Cortex of kidney (tissue), 1 donor: ENCODE measurements at places on chromosomes 5 and 9.

DNA sequence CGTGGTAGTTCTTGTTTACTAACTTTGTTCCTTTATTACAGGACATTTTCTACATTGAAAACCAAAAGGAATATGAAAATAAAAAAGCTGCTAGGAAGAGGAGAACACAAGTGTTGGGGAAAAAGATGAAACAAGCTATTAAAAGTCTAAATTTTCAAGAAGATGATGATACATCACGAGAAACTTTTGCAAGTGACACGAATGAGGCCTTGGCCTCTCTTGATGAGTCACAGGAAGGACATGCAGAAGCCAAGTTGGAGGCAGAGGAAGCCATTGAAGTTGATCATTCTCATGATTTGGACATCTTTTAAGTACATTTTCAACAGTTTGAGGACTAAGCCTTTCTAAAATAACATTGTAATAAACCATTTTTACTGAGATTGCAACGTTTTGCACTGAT is 23.8 kb downstream of the PHAX start:
- DNase-seq = no peak

GRCh38 chr9:21933865-21934264 is 60.3 kb downstream of the CDKN2A start:
- no peak for DNase-seq

GRCh38 chr5:154850255-154851062 is at the start of gene FAXDC2:
TSS of gene FAXDC2 (minus strand) at chr5:154850603. CDS start at chr5:154838178, 12,425 bp downstream.
- no peak for DNase-seq

GRCh38 chr5:173917788-173918786 is 29.9 kb downstream of the CPEB4 start:
- no peak for DNase-seq

DNA sequence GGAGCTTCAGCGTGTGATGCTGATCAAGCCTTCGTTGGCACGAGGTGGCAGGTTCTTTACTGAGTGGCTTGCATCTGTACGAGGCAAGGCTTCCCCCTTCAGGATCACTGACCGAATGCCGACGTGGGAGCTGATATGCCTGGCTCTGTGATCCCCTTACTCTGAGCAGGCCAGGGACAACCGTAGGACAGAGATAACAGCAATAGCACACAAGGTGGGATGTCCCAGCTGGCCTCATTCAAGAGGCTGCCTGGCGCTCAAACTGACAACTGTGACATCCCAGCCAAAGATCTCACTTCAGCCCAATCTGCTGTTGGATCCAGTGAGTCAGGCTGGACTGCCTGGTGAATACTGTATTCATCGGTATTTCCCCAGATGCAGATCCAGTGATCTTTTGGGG is 199.4 kb upstream of the PANK3 start:
- DNase-seq = no peak

DNA sequence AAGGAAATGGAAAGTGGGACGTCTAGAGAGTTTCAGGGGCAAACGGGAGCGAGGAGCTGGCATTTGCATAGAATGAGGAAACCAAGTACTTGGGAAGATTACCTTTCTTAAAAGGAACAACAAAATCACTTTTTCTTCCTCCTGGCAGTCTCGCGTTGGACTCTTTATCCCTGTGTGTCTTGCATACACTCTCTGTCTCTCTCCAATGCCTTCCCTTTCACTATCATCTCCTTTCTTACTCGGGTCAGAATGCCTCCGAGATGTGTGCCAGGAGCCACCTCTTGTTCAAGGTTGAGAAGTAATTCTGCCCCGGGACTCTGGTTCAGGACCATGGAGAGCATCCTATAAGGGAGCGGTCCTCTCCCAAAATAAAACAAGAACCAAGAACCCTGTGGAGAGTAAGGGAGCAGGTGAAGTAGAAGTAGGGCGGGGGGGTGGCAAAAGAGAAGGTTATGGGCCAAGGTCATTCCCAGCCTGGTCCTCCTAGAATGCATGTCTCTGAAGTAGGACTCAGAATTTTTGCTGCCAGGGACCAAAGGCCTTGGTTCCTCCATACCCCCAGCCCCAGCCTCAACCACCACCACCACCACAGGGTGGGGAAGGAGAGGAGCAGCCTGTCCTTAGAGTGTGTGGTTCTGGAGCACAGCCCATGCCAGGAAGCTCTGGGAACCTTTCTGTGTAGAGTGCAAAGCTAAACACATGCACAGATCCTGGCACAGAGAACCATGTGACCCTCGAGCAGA is 72.1 kb upstream of the ARAP3 start:
- DNase-seq = no peak

GRCh38 chr9:79939819-79940218 is 368.1 kb downstream of the TLE4 start:
- DNase-seq = no peak

GRCh38 chr9:36323926-36324325 is 65.7 kb upstream of the GNE start:
- no peak for DNase-seq

- DNase-seq = no peak
These were observed 188.0 kb upstream of the KLF9 start for GRCh38 chr9:70602321-70603019.

- no peak for DNase-seq
These were observed 6.3 kb downstream of the TYRP1 start for GRCh38 chr9:12699529-12699928.

DNA sequence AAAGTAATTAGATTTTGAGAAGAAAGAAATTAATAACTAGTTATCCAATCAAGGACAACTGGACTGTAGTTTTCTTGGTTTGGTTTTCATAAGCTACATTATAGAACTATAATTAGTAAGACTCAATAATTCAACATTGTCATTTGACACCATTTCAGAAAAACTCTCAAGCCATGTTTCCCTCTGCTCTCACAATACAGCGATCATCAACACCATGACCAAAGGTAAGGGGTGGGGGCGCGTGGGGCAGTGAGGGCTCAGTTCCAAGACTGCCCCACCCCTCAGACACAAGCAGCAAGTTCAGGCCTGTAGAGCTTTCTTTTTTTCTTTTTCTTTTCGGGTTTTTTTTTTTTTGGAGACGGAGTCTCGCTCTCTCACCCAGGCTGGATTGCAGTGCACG is 6.4 kb downstream of the CMBL start:
- DNase-seq = no peak

DNA sequence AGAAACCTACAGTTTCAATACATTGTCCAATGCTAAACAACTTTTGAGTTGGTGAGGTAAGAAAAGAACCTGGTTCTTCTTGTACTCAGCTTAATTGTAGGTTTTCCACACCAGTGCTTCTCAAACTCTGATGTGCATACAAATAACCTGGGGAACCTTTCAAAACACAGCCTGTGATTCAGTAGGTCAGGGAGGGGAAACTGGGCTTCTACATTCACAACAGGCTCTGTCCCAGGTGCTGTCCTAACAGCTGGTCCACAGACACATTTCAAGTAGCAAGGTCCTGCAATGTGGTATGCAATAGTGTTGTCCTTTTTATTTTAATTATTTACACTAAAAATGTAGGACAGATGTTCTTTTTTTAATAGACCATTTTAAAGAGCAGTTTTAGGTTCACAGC is 47.4 kb upstream of the SNCAIP start:
- no peak for DNase-seq

- no peak for DNase-seq
These were observed 59.5 kb downstream of the CDC42SE2 start for GRCh38 chr5:131323378-131323777.

DNA sequence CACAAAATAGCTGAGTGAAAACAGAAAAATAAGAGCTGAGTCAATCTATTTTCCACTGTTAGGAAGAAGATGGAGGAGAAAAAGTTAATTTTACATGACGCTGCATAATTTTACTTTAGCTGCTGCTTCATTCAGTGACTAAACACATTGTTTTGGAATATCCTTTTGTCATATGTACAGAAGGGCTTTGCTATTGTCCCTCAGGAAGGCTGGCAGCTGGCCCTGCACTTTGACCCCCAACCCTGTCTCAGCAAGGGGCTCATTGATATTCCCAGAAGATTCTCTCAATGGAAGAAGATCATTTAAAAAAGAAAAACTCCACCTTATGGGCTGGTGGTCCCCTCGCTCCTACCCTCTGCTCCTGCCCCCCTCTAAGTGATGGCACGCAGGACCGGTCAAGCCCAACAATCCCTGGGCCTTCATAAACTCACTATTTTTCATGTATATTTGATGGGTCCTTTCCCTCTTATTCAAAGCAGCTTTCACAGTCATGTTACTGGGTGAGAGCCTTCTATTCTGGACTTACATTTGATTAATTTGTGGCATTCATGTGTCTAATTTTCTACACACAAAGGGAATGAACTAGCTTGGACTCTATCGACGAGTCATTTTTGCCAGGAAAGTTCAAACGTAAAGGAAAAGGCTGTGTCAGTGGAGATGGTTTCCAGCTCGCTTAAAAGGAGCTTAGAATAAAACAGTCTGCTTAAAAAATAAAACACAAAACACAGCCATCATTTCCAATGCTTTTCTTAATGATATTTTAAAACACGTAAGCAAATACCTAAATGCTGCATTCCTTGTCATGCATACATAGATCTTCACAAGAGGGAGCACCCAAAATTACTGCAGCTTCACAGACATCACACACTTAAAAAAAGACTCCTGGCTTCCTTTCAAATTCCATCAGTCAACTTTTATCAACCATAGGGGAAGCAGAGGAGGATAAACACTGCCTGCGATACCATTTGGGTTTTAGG is 104.7 kb downstream of the EFNA5 start:
- DNase-seq = no peak

DNA sequence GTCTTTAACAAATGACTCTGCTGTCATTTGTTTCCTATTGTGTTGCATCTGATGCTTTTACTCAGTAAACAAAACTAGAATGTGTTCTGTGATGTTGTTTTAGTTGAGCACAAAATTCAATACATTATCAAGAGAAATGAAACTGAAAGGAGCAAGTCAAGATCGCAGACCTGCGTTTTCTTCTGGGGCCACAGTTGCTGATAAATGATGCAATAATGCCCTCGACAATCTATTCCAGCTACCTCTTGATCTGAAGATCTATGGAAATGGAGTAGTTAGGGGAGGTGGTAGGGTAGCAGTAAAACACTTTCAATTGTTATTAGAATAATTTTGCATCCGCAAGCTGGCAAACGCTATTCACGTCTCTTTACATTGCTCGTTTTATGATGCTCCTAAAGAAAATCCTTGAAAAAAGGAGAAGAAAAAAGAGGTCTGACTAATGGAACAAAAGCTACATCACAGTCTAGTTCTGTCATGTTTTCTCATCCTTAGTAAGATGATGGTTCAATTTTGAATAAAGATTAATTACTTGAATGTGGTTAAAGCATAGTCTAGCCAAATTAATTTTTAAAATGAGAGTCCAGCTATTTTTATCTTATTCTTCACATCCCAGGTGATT is 1.6 kb downstream of the ZNF366 start:
- DNase-seq = no peak

DNA sequence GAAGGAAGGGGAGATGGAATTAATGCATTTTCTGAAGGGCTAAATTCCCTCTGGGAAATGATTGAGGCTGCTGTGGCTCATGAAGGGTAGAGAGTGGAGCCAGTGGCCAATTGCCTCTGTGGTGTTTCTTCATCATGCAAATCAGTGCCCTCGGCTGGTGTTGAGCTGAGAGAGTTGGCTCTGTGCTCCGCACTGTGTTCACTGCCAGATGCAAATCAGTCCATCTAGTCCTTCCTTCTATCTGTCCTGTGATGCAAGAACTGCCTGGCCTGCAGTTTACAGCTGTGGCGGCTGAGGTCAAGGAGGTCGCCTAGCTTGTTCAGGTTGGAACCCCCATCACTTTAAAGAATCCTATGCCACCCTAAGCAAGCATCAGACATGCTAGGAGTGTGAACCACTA is 6.0 kb downstream of the TMEM171 start:
- no peak for DNase-seq

- DNase-seq = no peak
These were observed 726 bp upstream of the PSMB7 start for GRCh38 chr9:124415852-124416484.

GRCh38 chr9:127353882-127354281 is 43.1 kb upstream of the SLC2A8 start:
- DNase-seq = no peak

DNA sequence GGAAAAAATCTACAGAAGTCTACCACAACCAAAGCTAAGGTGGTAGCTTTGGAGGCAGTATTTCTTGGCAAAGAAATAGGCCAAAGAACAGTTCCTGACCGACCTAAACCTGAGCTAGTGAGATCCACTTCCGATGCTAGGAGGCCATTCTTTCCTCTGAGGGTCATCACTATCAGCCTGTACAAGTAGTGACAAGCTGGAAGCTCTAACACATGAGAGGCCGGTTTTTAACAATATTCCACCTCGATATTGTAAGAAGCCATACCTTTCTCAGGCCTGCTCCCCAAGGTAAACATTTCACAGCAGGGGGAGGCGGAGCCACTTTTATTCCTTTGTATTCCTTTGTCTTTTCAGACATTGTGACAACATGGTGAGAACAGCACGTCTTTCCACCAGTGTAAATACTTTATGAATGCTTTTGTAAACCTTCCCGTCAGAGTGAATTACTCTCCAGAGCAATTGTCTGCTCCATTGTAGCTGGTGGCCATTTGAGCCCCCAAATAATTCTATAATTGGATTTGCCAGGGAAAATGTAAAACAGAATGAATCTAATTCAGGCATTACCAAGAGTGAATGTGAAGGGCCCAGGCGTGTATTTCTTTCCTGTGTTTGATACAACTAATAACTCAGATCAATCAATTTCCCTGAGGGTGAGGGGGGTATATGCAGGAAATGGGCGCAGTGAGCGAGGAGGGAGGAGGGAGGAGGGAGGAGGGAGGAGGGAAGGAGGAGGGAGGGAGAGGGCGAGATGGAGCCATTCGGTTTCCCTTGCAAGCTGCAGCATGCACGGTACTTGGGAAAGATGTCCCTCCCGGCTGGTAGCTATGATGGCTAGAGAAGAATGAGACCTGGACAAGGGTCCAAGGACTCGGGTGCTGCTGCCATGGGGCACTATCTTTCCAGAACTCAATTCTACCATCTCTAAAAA is 166.6 kb downstream of the CDK5RAP2 start:
- DNase-seq = no peak

DNA sequence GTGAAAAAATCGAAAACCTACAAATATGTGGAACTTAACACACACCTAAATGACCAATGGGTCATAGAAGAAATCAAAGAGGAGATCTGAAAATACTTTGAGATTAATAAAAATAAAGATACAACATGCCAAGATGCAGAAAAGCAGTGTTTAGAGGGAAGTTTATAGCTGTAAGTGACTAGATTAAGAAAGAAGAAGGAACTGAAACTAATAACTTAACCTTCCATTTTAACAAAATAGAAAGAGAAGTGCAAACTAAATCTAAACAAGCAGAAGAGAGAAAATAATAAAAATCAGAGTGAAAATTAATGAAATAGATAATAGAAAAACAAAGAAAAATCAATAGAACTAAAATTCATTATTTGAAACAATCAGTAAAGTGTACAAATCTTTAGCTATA is 103.0 kb upstream of the MAMDC2 start:
- no peak for DNase-seq

GRCh38 chr9:29625292-29625731 is 2052.0 kb upstream of the C9orf72 start:
- DNase-seq = no peak

- DNase-seq = no peak
These were observed 126.6 kb upstream of the BASP1 start for GRCh38 chr5:17090839-17091238.
